ENCODE measurements at places on chromosomes 12 and 14. TPM values are rescaled to one million over a fixed set of nuclear protein-coding genes. Genes with fewer than 3 reads are reported as not detected.

DNA sequence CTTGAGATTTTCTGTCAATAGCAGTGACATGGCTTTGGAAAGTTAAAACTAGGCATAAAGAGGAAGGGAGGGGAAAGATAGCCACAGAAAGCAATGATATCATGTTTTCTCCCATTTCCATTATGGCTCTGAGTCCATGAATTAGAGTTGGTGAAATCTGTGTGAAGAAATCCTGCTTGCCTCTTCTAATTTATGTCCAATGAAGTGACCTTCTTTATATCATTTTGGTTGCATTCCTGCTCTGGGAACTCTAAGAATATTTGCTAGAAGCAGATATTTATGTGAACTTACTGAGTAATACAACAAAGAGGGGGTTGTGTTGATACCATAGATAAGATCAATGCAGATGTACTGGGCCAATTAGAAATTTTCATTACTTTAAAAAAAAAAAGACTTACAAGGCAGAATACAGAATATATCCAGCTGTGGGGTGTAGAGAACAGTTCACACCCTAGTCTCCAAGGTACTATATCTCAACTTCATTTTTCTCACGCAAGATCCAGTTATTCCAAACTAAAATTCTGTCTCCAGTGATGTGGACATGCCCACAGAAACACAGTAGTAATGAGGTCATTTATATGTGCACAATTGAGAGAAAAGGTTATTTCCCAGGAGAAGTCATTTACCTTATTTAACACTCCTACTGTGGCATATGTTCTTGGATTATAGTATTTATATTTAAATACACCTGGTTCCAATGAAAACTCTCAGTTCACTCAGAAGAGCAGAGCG lies 51.5 kb upstream of the KCNJ8 start:
- H3K4me3 ChIP-seq: no peak overlapping the region
- H3K4me1 ChIP-seq: no peaks in the 10 kb centered on the region
- H3K27ac ChIP-seq: no peak overlapping the region
- no peaks in the 10 kb centered on the region for H3K27me3 ChIP-seq

DNA sequence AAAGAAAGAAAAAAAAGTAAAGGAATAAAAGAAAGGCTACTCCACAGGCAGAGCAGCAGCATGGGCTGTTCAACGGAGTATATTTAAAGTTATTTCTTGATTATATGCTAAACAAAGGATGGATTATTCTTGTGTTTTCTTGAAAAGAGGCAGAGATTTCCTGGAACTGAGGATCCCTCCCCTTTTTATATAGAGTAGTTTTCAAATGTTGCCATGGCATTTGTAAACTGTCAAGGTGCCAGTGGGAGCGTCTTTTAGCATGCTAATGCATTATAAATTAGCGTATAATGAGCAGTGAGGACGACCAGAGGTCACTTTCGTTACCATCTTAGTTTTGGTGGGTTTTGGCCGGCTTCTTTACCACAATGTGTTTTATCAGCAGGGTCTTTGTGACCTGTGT lies 383.0 kb downstream of the PCNX1 start:
- H3K36me3 ChIP-seq: no peaks in the 10 kb centered on the region
- H3K27me3 ChIP-seq: no peaks in the 10 kb centered on the region
- no peak for DNase-seq
- H3K4me3 ChIP-seq: no peak overlapping the region
- no peaks in the 10 kb centered on the region for H3K4me1 ChIP-seq

DNA sequence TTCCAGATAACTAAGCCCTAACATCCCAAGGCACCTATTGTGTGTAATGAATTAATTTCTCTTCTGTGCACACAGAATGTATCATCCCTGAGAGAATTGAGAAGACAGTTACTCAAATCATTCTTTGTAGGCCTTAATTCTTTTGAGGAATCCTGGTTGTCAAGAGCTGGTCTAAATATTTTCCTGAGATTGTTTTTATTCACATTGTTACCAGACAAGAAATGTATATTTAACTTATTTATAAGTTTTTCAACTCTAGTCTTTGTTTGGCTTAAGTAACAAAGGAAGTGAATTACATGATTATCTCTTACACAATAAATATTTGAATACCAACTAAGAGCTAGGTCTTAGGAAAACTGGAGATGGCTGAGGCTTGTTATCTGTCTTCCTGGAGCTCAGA lies 169.4 kb downstream of the DACT1 start:
- no peaks in the 10 kb centered on the region for H3K27me3 ChIP-seq
- no peaks in the 10 kb centered on the region for H3K36me3 ChIP-seq
- no peak overlapping the region for H3K27ac ChIP-seq

DNA sequence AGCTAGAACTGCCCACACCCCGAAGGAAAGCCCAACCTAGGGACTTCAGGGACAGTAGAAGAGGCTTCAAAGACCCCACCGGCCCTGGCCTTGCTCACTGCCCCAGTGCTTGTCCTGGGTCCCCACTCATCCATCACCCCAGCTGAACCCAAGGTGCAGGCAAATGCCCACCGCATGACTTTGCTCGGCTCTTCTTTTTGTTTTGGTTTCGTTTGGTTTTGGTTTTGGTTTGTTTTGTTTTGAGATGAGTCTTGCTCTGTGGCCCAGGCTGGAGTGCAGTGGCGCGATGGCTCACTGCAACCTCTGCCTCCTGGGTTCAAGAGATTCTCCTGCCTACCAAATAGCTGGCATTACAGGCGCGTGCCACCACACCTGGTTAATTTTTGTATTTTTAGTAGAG lies 9.0 kb downstream of the CCDC85C start:
- no peak overlapping the region for H3K4me3 ChIP-seq
- no peak for DNase-seq
- H3K4me1 ChIP-seq: peaks cover 18% of the 10 kb centered on the region
- no peaks in the 10 kb centered on the region for H3K36me3 ChIP-seq
- H3K27ac ChIP-seq: no peak overlapping the region

DNA sequence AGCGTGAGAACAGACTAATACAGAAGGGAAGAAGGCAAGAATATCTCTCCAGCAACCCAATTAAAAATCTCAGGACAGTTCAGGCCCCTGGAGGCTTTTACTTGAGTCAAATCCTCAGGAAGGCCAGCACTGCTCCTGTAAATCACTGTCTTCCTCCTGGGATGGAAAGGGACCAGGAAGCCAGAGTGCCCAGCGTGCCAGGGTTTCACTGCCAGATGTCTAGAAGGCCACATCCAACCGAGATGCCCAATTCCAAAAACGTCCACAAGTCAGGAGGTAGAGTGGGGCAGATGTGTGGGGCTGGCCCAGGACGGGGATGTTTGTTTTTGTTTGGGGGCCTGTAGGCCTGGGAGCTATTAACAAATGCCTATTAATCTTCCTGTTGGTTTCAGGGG lies 332.0 kb downstream of the MED13L start:
- no peak for DNase-seq
- H3K27ac ChIP-seq: no peak overlapping the region
- H3K4me3 ChIP-seq: no peak overlapping the region
- no peaks in the 10 kb centered on the region for H3K27me3 ChIP-seq

DNA sequence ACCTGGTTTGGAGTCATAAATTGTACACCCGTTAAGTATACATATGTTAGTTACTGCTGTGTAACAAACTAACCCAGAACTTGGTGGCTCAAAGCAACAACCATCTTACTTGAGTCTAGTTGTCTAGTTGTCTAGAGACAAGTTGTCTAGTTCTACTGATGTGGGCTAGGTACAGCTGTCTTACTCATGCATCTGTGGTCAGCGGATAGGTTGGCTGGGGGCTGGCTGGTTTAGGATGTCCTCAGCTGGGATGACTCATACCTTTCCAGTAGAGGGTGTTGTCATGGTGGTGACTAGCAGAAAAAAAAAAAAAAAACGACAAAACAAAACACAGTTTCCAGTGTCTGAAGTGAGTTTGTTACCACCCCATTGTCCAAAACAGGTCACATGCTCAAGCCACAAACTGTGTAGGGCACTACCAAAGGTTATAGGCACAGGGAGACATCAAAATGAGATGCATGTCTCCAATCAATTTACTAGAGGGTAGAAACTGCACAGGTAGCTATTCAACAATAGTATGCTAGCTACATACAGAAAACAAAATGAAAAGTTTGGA lies 680.3 kb downstream of the MED13L start:
- H3K27me3 ChIP-seq: no peaks in the 10 kb centered on the region
- H3K4me3 ChIP-seq: no peak overlapping the region
- no peaks in the 10 kb centered on the region for H3K4me1 ChIP-seq
- no peaks in the 10 kb centered on the region for H3K36me3 ChIP-seq
- H3K27ac ChIP-seq: no peak overlapping the region

- no peaks in the 10 kb centered on the region for H3K36me3 ChIP-seq
- peak; percentile 48 for DNase-seq
- H3K27me3 ChIP-seq: no peaks in the 10 kb centered on the region
- H3K4me3 ChIP-seq: peak overlapping the region; percentile 37
- H3K27ac ChIP-seq: peak overlapping the region; percentile 84
Observed at GRCh38 chr14:23181453-23181852, 2.0 kb downstream of the SLC7A8 start.

DNA sequence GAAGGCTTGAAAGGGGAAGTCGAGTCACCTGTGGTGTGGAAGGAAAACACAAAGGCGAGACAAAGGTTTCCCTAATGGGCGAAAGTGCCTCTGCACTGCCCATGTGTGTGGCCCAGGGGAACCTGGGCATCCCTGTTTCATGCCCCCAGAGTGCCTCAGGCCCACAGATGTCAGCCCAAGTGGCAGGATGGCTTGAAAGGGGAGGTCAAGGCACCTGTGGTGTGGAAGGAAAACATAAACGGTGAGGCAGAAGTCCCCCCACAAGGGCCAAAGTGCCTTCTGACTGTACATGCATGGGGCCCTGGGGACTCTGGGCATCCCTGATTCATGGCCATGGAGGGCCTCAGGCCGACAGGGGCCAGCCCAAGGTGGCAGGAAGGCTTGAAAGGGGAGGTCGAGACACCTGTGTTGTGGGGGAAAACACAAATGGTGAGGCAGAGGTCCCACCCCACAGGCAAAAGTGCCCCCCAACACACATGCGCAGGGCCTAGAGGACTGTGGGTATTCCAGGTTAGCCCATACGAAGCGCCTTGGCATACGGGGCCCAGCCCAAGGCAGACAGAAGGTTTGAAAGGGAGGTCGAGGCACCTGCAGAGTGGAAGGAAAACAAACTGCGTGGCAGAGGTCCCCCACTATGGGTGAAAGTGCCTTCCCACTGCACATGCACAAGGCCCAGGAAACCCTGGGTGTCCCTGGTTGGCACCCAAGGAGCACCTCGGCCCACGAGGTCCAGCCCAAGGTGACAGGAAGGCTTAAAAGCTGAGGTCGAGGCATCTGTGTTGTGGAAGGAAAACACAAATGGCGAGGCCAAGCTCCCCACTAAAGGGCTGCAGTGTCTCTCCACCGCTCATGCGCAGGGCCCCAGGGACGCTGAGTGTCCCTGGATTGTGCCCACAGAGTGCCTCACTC lies 382.3 kb downstream of the ALG10 start:
- H3K36me3 ChIP-seq: no peaks in the 10 kb centered on the region
- H3K27ac ChIP-seq: no peak overlapping the region
- H3K4me1 ChIP-seq: no peaks in the 10 kb centered on the region
- DNase-seq: peak; percentile 1
- no peaks in the 10 kb centered on the region for H3K27me3 ChIP-seq

DNA sequence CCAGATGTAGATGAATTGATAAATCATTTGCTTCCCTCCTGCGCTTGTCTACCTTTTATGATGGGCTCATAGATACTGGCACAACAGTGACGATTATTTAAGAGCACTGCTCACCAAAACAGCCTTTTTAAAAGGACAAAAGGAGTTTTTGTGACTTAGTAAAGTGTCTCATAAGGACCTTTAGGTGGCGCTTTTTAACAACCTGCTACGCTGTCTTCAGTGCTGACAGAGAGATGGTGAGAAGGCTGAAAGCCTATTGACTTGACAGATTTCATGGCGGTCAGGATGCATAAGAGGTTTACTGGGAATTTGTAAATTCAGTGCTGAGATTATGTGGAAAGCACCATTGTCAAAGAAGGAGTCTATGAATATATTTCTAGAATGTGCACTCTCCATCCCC lies 87.6 kb downstream of the SLC15A5 start:
- no peaks in the 10 kb centered on the region for H3K27me3 ChIP-seq
- DNase-seq: no peak
- H3K27ac ChIP-seq: no peak overlapping the region
- H3K4me3 ChIP-seq: no peak overlapping the region
- H3K4me1 ChIP-seq: no peaks in the 10 kb centered on the region
- H3K36me3 ChIP-seq: no peaks in the 10 kb centered on the region

- no peak for DNase-seq
- H3K4me3 ChIP-seq: no peak overlapping the region
- no peaks in the 10 kb centered on the region for H3K27me3 ChIP-seq
- no peak overlapping the region for H3K27ac ChIP-seq
Observed at GRCh38 chr12:130425698-130426245, 88.1 kb downstream of the PIWIL1 start.

DNA sequence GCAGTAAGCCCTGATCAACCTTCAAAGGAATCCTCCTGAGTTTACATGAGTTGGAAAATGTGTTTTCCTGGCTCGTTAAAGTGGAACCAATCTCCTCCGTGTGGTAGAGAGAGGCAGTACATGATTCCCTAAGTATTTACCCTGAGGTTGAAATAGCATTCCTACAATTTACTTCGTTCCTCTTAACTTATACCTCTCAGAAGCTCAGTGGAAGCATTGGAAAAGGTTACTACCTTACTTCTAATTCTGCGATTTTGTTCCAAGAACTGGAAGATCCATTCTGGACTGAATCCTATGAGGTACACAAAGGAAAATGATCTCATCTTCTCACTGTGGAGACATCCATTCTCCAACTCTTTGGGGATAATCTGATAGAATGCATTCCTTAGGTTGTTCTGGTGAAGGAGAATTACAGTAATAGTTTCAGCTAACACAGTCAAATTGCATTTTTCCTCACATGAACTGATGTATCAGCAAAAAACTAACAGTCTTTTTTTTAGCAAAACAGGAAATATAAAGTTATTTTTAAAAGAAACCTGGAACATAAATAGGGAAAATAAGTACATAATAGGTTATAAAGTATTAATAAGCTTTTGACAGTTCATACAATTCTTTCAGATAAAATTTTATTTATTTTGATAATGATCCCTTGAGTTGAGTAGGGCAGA lies 475.6 kb downstream of the PDZRN4 start:
- H3K27me3 ChIP-seq: no peaks in the 10 kb centered on the region
- no peak for DNase-seq
- H3K4me1 ChIP-seq: no peaks in the 10 kb centered on the region
- H3K36me3 ChIP-seq: no peaks in the 10 kb centered on the region

- DNase-seq: no peak
- H3K36me3 ChIP-seq: no peaks in the 10 kb centered on the region
- no peak overlapping the region for H3K4me3 ChIP-seq
Observed at GRCh38 chr14:36940476-36940875, 231.9 kb downstream of the SLC25A21 start.

GRCh38 chr12:84911271-84912197 lies 1.1 kb downstream of the SLC6A15 start:
- H3K4me3 ChIP-seq: peak overlapping the region; percentile 9
- no peaks in the 10 kb centered on the region for H3K36me3 ChIP-seq
- H3K27me3 ChIP-seq: peaks cover 4% of the 10 kb centered on the region
- no peaks in the 10 kb centered on the region for H3K4me1 ChIP-seq
- no peak for DNase-seq

GRCh38 chr12:41919526-41920261 lies 225.0 kb downstream of the GXYLT1 start:
- H3K4me3 ChIP-seq: no peak overlapping the region
- DNase-seq: no peak
- no peak overlapping the region for H3K27ac ChIP-seq
- no peaks in the 10 kb centered on the region for H3K36me3 ChIP-seq
- H3K4me1 ChIP-seq: no peaks in the 10 kb centered on the region

The MYH7 gene
- 40.1 TPM for total RNA-seq

The SLC48A1 gene
- total RNA-seq: 39.0 TPM

The CISTR gene
- not detected for total RNA-seq

The SLC5A8 gene
- total RNA-seq: 0.51 TPM

The ADAMTS20 gene
- 0.23 TPM for total RNA-seq

The HPD gene
- 0.41 TPM for total RNA-seq

The KCNH3 gene
- 1.8 TPM for total RNA-seq

The HOXC5 gene
- not detected for total RNA-seq

The B3GNT4 gene
- 5.1 TPM for total RNA-seq

The RDH5 gene
- total RNA-seq: 5.7 TPM

Data from prostate gland (tissue), 2 donors.